DMS153 (cell line): ENCODE measurements at places on chromosomes 5 and 9.

GRCh38 chr5:115888027-115888426 is 46.3 kb downstream of the AP3S1 start:
- no peak for DNase-seq

DNA sequence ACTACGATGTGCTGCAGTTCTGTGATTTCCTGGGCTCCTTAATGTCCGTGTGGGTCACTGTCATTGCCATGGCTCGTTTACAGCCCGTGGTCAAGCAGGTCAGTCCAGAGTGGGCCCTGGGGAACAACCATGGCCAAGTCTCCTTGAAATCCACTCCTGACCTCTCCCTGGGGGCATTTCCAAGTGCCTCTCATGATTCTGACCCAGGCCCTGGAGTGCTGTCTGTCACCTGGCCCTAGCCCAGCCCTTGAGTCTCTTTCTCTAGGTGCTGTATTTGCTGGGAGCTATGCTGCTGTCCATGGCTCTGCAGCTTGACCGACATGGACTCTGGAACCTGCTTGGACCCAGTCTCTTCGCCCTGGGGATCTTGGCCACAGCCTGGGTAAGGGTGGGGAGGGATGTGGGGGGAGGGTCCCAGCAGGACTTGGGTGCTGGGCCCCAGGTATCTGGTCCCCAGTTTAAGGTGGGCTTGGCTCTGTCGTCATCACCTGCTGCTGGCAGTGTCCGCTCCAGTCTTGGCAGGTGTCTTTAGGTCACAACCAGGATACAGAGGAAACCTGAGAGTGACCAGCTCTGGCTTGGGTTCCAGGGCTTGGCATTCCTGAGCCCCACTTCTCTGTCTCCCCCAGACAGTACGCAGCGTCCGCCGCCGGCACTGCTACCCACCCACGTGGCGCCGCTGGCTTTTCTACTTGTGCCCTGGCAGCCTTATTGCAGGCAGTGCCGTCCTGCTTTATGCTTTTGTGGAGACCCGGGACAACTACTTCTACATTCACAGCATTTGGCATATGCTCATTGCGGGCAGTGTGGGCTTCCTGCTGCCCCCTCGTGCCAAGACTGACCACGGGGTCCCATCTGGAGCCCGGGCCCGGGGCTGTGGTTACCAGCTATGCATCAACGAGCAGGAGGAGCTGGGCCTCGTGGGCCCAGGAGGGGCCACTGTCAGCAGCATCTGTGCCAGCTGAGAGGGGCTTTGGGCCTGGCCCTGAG is 17.0 kb downstream of the OR13J1 start:
- no peak for DNase-seq

DNA sequence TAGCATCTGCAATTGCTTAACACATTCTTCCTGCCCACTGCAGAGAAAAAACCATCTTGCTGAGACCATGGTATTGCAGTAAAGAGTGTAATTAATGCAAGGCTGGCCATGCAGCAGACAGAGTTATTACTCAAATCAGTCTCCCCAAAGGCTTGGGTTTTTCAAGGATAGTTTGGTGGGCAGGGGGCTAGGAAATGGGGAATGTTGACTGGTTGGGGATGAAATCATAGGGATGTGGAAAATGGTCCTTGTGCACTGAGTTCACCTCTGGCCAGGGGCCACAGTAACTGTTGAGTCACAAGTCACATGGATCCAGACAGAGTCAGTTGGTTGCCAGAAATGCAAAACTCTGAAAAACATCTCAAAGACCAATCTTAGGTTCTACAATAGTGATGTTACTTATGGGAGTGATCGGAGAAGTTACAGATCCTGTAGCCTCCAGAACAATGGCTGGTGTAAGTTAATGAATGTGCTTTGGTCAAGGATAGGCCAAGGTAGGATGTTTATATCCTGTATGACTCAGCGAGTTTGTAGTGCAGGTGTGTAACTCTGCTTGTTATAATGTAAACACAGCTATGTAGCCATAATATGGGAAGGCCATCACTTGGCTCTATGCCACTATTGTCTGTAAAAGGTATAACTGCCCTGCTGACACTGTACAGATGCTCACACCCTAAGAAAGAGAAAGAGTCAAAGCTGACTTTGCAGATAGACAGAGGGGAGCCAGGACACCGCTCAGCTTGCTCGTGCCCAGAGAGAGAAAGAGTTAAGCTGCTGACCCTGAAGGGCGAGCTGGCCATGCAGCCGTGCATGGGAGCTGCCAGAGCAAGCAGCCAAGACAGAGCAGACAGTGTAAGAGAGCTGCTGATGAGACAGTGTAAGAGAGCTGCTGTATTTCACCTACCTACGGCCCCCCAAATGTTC is 27.2 kb downstream of the C9orf152 start:
- DNase-seq: no peak

GRCh38 chr5:93192683-93193082 is 388.3 kb downstream of the NR2F1-AS1 start:
- DNase-seq: no peak

- no peak for DNase-seq
Observed at GRCh38 chr5:98905857-98906688, 22.7 kb downstream of the CHD1 start.

DNA sequence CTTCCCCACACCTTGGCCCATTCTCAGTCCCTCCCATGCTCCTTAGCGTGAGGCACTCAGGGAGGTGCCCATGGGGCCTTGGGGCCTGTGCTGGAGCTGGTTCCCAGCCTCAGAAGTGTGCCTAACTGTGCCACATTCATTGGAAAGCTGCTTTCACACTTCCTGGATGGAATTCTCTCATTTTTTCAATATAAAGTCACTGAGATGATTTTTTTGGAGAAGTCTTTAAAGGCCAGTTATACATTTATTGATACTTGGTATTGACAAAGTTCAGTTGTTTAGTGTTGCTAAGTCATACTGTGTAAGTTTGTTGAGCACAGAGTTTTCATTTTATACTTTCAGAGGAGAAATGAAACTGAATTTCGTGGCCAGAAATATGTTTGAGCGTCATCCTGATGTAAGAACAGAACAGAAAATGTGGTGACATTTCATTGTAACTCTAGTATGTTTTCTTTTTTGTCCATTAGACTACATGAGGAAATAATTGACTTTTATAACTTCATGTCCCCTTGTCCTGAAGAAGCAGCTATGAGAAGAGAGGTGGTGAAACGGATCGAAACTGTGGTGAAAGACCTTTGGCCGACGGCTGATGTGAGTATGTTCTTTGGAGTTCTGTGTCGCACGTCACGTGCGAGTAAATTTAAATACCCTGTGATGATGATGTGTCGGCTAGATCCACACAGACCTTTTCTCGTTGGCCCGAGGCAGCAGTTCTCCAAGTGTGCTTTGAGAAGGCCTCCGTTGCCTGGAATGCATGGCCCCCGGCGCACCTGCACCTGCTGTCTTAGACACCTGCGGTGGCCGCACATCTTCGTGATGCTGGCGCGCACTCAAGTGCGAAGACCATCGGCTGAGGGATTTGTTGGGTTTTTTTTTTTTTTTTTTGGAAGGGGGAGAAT is 24.1 kb downstream of the TENT4A start:
- no peak for DNase-seq

DNA sequence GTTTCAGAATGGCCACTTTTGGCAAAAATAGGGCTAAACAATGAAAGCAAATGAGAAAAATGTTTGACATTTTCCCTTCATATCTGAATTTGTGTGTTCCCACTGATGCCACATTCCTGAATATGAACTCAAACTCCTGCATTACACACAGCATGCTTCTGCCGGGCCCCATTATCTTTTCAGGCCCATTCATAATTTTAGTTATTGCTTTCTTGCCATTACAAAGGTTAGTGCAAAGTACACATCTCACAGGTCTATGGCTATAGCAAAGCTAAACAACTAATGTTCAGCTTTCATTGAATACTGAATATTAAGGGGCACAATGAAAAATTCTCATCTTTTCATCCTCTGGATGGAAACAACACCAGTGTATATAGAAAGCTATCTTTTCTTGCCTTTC is 568.9 kb upstream of the ZNF608 start:
- DNase-seq: no peak

DNA sequence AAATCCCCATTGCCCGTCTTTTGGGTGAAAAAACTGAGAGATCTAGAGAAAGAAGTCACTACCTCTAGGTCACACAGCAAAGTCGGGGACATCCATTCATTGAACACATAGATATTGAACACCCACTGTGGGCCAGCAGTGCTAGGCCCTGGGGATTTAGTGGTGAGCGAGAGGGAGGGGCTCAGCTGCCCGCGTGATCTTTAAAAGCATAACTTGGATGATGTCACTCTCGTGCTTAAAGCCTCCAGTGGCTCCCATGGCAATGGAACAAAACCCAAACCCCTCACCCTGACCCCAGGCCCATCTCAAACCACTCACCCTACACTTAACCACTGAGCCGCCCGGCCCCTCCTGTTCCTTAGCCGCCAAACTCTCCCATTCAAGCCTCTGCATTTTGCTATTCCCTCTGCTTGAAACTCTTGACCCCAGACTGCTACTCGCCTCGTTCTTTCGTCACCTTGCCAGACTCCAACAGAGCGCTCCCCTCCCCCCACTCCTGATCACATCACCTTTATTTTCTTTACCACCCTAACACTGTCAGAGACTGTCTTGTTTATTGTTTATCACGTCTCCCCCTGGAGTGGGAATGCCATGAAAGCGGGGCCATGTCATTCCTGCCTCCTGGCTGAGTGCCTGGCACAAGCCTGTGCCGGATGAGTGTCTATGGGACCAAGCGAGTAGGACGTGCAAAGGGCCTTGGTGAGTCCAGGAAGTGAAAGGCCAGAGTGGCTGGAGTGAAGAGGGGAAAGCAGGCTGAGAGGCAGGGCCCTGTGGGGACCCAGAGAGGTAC is 710 bp upstream of the PIP5KL1 start:
- DNase-seq: peak; percentile 72

DNA sequence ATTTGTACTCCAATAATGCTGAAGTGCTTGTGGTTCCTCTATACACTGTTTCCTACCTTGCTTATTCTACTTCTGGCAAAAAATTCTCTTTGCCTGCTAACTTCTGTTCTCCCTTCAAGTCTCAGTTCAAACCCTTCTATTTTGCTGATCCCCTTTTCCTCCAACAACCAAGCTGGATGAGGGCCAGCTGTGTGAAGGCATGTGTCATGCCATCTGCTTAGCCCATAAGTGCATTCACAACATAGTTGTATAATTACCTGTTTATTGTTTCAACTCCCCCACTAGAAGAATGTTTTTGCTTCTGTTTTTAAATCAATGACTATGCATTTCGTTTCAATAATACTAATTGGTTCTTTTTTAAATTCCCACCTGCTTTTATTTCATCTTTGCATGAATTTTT is 1951.4 kb upstream of the WWC1 start:
- no peak for DNase-seq
